ENCODE measurements at places on chromosomes 7 and 10.

GRCh38 chr7:28088032-28088431 lies 92.6 kb downstream of the JAZF1 start:
- DNase-seq: no peak

DNA sequence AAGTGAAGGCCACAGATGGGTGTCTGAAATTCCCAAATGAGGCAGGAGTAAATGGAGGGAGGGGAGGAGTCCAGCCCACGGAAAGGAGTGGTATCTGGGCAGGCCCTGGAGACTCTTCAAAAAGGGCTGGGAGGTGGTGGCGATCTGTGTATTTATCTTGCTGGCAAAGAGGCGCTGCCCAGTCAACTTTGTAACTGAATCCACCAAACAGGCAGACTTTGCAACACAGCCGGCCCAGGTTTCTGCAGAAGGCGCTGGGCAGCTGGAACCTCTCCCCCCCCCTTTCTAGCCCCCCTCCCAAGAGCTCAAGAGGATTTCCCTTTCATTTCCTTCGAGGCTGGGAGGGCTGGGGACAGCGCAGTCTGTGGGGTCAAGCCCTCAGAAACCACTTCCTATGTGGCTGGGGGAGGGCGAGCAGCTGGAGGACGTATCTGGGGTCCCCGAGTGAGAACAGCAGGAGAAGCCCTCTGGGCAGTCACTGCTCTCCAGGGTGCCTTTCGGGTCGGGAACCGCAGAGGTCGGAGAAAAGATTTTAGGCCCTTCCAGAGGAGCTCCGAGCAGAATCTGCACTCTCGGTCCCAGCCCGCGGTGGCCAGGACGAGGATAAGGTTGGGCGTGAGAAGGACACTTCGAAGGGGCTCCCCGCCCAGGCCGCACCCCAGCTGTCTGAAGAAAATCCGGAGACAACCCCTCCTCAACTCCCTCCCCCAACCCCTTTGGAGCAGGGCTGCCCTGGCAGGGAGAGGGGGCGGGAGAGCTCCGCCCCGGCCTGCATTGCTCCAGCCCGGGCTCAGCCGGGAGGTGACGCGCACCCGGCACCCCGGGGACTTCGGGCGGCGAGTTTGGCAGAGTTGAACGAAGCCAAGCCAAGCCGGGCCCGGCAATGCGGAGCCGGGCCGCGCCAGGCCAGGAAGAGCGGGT lies 965 bp downstream of the ZCCHC24 start:
- DNase-seq: peak; percentile 63

DNA sequence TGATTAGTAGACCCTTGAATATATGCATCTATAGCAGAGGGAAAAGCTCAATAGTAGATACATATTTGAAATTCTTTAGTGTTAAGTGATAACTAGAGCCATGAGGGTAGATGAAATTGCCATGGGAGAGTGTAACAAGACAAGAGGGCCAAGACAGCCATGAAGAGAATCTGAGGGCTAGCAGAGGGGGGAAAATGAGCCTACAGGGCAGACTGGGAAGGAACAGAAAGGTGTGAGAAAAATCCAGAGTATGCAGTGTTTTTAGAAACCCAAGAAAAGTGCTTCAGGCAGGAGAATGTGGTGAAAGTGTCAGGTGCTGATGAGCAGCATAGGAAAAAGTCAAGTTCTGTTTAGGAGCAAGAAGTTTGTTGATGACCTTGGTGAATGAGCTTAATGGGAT lies 63.0 kb downstream of the MAPK8 start:
- DNase-seq: no peak

GRCh38 chr10:90575125-90575524 lies 282.7 kb downstream of the HTR7 start:
- DNase-seq: no peak
